Heart left ventricle (tissue), 16 donors: ENCODE measurements at places on chromosomes 4 and X. TPM values are rescaled to one million over a fixed set of nuclear protein-coding genes. Genes with fewer than 3 reads are reported as not detected.

The TMPRSS11A gene
- not detected for total RNA-seq

The PSAPL1 gene
- total RNA-seq = not detected

The CLIC2 gene
- 8.9 TPM for total RNA-seq

The ARMCX1 gene
- total RNA-seq = 25.6 TPM

The XIAP gene
- 21.1 TPM for total RNA-seq

The FAM149A gene
- 6.6 TPM for total RNA-seq

DNA sequence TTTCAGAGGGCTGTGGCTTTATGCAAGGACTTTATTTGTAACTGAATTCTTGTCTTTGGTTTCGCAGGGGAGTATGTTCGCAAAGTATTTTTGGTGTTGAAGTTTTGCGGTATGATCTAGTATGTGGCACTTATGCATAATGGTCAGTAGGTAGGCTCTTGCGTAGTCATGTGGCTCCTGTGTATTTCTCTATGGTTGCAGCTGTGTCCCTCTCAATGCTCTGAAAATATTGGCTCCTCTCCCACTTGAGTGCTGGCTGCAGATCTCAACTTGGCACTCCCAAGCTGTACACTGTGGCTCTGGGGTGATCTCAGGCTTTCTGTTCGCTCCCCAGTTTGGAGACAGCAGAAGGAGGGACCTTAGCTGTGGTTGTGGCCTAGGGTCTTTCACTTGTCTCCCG lies 24.8 kb downstream of the ARMCX5 start:
- no peak overlapping the region for H3K4me3 ChIP-seq
- no peaks in the 10 kb centered on the region for H3K36me3 ChIP-seq
- no peaks in the 10 kb centered on the region for H3K4me1 ChIP-seq
- DNase-seq = no peak

GRCh38 chr4:129565214-129565613 lies 469.3 kb downstream of the C4orf33 start:
- DNase-seq = no peak
- no peak overlapping the region for H3K4me3 ChIP-seq
- no peak overlapping the region for H3K27ac ChIP-seq
- no peaks in the 10 kb centered on the region for H3K36me3 ChIP-seq
- no peaks in the 10 kb centered on the region for H3K4me1 ChIP-seq
- H3K27me3 ChIP-seq = no peaks in the 10 kb centered on the region

DNA sequence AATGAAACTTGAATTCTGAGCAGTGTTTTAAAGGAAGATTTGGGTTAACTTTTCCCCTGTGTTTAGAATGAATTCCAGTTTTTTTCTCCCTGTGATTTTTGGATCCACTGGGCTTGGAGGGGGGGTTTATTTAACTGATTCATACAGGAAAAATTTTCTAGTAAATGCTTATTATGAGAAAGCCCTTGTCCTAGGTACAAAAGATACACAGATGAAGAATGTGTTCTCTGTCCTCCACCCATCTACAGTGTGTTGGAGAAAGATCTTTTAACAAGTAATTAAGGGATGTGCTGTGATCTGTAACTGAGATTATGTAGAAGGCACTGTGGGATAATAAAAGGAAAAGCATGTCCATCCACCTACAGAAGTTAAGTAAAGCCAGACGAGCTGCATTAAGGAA lies 103.9 kb downstream of the STIM2 start:
- H3K27me3 ChIP-seq = no peaks in the 10 kb centered on the region
- H3K36me3 ChIP-seq = no peaks in the 10 kb centered on the region
- no peak overlapping the region for H3K4me3 ChIP-seq
- DNase-seq = no peak

- no peaks in the 10 kb centered on the region for H3K27me3 ChIP-seq
- DNase-seq = no peak
- no peaks in the 10 kb centered on the region for H3K4me1 ChIP-seq
- H3K4me3 ChIP-seq = no peak overlapping the region
These were observed 93.1 kb downstream of the SLC16A2 start for GRCh38 chrX:74514384-74514783.

DNA sequence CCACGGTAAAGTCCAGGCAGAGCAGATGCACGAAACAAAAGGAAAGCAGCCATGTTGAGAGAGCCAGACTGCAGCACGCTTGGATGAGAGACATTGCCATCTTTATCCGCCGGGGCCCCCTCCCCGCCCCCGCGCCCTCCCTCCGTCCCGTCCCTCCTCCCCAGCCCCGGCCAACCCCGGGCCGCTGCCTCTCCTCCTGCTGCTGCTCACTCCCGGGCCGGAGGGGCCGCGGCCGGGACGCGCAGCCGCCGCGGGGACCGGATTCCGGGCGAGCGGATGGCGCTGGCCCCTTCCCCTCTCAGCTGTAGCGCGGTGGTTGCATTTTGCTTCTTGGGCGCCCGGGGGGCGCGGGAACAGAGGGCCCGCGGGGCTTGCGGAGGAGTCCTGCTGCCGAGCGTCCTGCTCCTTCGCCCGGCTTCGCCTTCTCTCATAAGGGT lies 542 bp downstream of the RNF150 start:
- no peaks in the 10 kb centered on the region for H3K36me3 ChIP-seq
- peaks cover 13% of the 10 kb centered on the region for H3K4me1 ChIP-seq
- H3K4me3 ChIP-seq = peak overlapping the region; percentile 89
- DNase-seq = peak; percentile 68
- H3K27me3 ChIP-seq = no peaks in the 10 kb centered on the region

DNA sequence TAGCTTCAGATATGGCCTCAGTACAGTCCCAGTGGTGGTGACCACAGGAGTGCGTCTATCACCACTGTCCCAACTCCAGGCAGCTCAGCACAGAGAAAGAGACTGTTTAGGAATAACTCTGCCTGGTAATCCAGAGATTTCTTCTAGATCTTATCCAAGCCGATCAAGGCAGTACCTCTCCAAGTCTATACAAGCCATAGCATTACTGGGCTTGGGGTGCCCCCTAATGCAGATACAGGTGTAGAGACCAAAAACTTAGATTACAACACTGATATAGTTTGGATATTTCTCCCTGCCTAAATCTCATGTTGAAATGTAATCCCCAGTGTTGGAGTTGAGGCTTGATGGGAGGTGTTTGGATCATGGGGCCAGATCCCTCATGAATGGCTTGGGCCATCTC lies 100.9 kb downstream of the PTCHD1 start:
- H3K4me3 ChIP-seq = no peak overlapping the region
- H3K27ac ChIP-seq = no peak overlapping the region
- no peaks in the 10 kb centered on the region for H3K27me3 ChIP-seq
- H3K36me3 ChIP-seq = no peaks in the 10 kb centered on the region
- no peak for DNase-seq
- H3K4me1 ChIP-seq = no peaks in the 10 kb centered on the region

GRCh38 chrX:3177851-3178250 lies 136.6 kb downstream of the ARSF start:
- no peaks in the 10 kb centered on the region for H3K27me3 ChIP-seq
- no peak overlapping the region for H3K27ac ChIP-seq
- H3K36me3 ChIP-seq = no peaks in the 10 kb centered on the region
- no peak for DNase-seq

DNA sequence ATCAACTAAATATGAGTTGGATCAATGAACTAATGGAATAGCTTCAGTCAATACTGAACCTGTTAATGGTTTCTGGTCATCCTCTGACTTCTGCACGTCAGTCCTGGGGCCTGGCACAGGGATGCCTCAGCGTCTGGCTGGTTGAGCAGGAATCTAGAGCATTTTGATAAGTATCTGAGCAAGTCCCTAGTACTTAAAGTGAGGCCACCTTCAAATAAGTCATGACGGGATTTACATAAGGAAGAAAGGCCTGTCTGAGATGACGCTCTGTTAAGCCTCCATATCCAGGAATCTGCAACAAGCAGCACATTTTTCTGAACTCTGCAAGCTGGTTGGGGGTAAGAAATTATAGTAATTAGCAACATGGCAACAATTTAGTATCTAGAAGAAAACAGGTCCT lies 83.2 kb upstream of the TBC1D9 start:
- H3K27me3 ChIP-seq = no peaks in the 10 kb centered on the region
- H3K4me1 ChIP-seq = no peaks in the 10 kb centered on the region
- DNase-seq = no peak
- H3K27ac ChIP-seq = no peak overlapping the region

GRCh38 chr4:176745902-176746301 lies 46.8 kb downstream of the VEGFC start:
- no peaks in the 10 kb centered on the region for H3K36me3 ChIP-seq
- no peaks in the 10 kb centered on the region for H3K27me3 ChIP-seq
- H3K27ac ChIP-seq = no peak overlapping the region
- no peaks in the 10 kb centered on the region for H3K4me1 ChIP-seq

DNA sequence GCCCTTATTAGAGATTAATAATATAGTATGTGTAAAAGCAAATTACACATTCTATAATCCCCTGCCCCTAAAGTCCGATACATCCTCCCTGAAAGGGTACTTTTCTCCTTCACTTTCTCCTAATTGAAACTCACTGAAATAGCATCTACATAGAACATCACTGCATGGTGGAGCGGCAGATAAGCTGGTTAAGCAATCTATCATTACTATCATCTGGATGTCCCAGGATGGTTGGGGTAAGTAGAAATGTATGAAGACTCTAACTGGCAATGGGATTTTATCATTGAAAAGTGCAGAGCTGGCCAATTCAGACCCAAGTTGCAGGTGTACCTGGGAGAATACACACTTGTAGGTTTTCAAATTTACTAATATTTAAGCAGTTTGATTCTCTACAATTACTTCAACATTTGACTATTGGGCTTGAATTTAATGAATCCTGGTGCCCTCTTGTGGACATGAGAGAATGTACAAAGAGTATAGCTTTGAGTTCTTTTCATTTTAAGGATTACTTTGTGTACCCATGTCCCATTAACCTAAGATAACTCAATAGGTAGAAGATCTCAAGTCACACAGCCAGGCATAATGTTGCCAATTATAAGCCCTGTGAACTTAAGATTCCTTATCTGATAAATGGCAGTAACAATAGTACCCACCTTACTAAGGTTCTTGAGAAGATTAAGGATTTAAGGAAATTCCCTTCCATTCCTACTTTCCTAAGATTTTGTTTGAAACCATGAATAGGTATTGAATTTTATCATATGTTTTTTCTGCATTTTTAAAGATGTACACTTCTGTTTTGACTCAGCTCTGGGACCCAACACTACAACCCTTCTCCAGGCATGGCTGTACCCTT lies 69.8 kb downstream of the SHROOM3 start:
- H3K27ac ChIP-seq = no peak overlapping the region
- no peaks in the 10 kb centered on the region for H3K4me1 ChIP-seq
- no peak overlapping the region for H3K4me3 ChIP-seq
- no peaks in the 10 kb centered on the region for H3K36me3 ChIP-seq
- no peaks in the 10 kb centered on the region for H3K27me3 ChIP-seq
